ENCODE measurements at places on chromosomes 5 and 9. TPM values are rescaled to one million over a fixed set of nuclear protein-coding genes. Genes with fewer than 3 reads are reported as not detected.

- no peaks in the 10 kb centered on the region for H3K27me3 ChIP-seq
- H3K36me3 ChIP-seq = no peaks in the 10 kb centered on the region
- no peak overlapping the region for H3K27ac ChIP-seq
- no peak overlapping the region for H3K4me3 ChIP-seq
Measured at GRCh38 chr5:140324041-140324600, 21.2 kb upstream of the PFDN1 start.

DNA sequence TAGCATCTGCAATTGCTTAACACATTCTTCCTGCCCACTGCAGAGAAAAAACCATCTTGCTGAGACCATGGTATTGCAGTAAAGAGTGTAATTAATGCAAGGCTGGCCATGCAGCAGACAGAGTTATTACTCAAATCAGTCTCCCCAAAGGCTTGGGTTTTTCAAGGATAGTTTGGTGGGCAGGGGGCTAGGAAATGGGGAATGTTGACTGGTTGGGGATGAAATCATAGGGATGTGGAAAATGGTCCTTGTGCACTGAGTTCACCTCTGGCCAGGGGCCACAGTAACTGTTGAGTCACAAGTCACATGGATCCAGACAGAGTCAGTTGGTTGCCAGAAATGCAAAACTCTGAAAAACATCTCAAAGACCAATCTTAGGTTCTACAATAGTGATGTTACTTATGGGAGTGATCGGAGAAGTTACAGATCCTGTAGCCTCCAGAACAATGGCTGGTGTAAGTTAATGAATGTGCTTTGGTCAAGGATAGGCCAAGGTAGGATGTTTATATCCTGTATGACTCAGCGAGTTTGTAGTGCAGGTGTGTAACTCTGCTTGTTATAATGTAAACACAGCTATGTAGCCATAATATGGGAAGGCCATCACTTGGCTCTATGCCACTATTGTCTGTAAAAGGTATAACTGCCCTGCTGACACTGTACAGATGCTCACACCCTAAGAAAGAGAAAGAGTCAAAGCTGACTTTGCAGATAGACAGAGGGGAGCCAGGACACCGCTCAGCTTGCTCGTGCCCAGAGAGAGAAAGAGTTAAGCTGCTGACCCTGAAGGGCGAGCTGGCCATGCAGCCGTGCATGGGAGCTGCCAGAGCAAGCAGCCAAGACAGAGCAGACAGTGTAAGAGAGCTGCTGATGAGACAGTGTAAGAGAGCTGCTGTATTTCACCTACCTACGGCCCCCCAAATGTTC lies 27.2 kb downstream of the C9orf152 start:
- peaks cover 7% of the 10 kb centered on the region for H3K4me1 ChIP-seq
- H3K36me3 ChIP-seq = no peaks in the 10 kb centered on the region
- H3K4me3 ChIP-seq = no peak overlapping the region
- peak; percentile 80 for DNase-seq
- H3K27me3 ChIP-seq = no peaks in the 10 kb centered on the region
- H3K27ac ChIP-seq = no peak overlapping the region

- DNase-seq = peak; percentile 23
- H3K4me3 ChIP-seq = no peak overlapping the region
- no peaks in the 10 kb centered on the region for H3K27me3 ChIP-seq
- no peak overlapping the region for H3K27ac ChIP-seq
Measured at GRCh38 chr5:132785365-132785764, 8.3 kb upstream of the SEPTIN8 start.

Gene GCNT4
- total RNA-seq = 1.8 TPM

- no peak overlapping the region for H3K27ac ChIP-seq
- H3K4me3 ChIP-seq = no peak overlapping the region
- no peaks in the 10 kb centered on the region for H3K36me3 ChIP-seq
- H3K4me1 ChIP-seq = peaks cover 3% of the 10 kb centered on the region
Measured at GRCh38 chr9:137297966-137298365, 4.1 kb downstream of the NRARP start.

Gene PCDHGA7
- 3.3 TPM for total RNA-seq

DNA sequence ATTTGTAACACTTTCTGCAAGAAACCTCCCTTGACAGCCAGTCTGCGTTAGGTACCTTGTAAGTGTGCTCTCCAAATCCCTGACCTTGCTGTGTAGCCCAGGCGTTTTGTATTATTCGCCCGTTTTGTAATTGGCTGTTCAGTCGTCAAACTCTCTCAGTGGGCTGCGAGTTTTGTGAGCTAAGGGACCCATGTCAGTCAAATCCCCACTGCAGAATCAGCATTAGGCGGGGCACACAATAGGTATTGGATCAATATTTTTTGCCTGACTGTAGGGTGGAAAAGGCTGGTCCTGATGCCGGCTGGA lies 665 bp downstream of the DNAJC18 start:
- peaks cover 8% of the 10 kb centered on the region for H3K4me1 ChIP-seq
- H3K27me3 ChIP-seq = no peaks in the 10 kb centered on the region
- H3K4me3 ChIP-seq = peak overlapping the region; percentile 87
- no peak overlapping the region for H3K27ac ChIP-seq
